Psoas muscle (tissue), 8 donors: ENCODE measurements at places on chromosomes 11 and 22.

DNA sequence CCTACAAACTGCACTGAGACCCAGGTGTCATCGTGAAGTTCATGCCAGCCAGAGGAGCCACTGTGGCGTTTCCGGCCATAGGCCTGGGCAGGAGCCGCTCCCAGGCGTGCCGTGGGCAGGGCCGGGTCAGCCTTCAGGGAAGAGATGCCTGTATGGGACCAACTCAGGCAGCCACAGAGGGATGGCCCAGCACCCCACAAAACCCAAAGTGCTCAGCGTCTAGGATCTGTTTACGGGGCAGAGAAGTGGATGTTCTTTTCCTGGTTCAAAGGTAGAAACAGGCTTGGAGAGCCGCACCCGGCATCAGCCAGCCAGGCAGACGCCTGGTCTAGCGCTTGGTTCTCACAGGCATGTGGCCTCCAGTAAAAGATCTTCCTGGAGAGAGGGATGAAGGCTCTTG is 8.4 kb upstream of the BID start:
- no peak for DNase-seq
- no peaks in the 10 kb centered on the region for H3K27me3 ChIP-seq
- no peak overlapping the region for H3K27ac ChIP-seq
- H3K36me3 ChIP-seq = no peaks in the 10 kb centered on the region

DNA sequence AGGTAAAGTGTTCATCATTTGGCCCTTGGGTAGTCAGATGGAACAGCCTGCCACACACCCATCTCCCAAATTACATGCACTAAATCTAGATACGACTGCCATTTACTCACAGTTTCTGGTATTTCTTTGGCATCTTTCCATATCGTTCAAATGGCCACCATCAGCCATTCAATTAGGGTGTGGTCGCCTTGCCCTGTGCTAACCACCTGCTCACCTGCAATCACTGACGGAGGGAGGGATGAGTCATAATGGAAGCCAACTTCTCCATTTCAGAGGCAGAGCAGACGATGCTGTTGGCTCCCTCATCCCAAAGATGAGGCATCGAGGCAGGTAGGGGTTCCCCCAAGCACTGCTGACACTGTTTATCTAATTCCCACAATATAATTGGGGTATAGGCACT is 14.6 kb downstream of the MS4A6A start:
- H3K27me3 ChIP-seq = no peaks in the 10 kb centered on the region
- H3K4me1 ChIP-seq = no peaks in the 10 kb centered on the region
- H3K27ac ChIP-seq = no peak overlapping the region
- H3K4me3 ChIP-seq = no peak overlapping the region
- H3K36me3 ChIP-seq = no peaks in the 10 kb centered on the region
- DNase-seq = peak; percentile 12

DNA sequence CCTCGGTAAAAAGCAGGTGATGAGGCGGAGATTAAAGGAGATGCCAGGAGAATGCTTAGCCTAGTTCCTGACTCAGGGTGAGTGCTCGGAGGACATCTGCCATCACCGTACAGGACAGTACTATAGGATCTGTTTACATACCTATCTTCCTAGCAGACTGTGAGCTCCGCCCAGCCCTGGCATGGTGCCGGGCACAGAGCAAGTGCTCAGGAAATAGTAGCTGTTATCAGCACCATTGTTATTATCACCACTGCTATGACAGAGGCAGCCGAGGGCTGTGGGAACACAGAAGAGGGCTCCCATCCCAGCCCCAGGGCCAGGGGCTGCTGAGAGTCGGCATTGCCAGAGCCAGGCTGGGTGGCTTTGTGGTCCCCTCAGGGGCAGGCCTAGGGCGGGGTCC is 642 bp upstream of the SEPTIN3 start:
- H3K27ac ChIP-seq = no peak overlapping the region
- no peaks in the 10 kb centered on the region for H3K36me3 ChIP-seq

GRCh38 chr11:129743112-129743815 is 72.4 kb upstream of the TMEM45B start:
- H3K4me1 ChIP-seq = no peaks in the 10 kb centered on the region
- H3K4me3 ChIP-seq = peak overlapping the region; percentile 28
- no peak overlapping the region for H3K27ac ChIP-seq
- H3K36me3 ChIP-seq = no peaks in the 10 kb centered on the region
- DNase-seq = no peak
- peaks cover 6% of the 10 kb centered on the region for H3K27me3 ChIP-seq

GRCh38 chr22:49997251-49997599 is 15.3 kb downstream of the IL17REL start:
- DNase-seq = no peak
- peaks cover 5% of the 10 kb centered on the region for H3K4me1 ChIP-seq
- no peaks in the 10 kb centered on the region for H3K36me3 ChIP-seq
- peaks cover 3% of the 10 kb centered on the region for H3K27me3 ChIP-seq
- H3K4me3 ChIP-seq = no peak overlapping the region

GRCh38 chr11:554428-555226 is 5.9 kb downstream of the LMNTD2 start:
- peaks cover 5% of the 10 kb centered on the region for H3K4me1 ChIP-seq
- H3K27me3 ChIP-seq = peaks cover 64% of the 10 kb centered on the region
- H3K4me3 ChIP-seq = peak overlapping the region; percentile 49
- H3K36me3 ChIP-seq = no peaks in the 10 kb centered on the region
- H3K27ac ChIP-seq = no peak overlapping the region

DNA sequence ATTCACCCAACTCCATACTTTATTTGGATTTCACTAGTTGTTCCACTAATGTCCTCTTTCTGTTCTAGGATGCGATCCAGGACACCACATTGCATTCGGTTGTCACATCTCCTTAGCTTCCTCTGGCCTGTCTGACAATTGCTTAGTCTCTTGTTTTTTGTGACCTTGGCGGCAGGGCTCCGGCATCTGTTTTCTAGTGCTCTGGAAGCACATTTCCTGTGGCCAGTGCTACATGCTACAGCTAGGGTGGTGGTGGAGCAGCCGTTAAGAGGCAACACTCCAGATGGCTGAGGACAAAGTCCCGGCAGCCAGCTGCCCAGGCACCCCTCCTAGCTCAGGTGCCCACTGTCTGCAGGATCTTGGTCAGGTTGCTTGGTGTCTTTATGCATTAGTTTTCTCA is 6.8 kb downstream of the STX3 start:
- H3K27ac ChIP-seq = no peak overlapping the region
- no peaks in the 10 kb centered on the region for H3K27me3 ChIP-seq
- no peaks in the 10 kb centered on the region for H3K36me3 ChIP-seq
- no peak overlapping the region for H3K4me3 ChIP-seq
- peaks cover 16% of the 10 kb centered on the region for H3K4me1 ChIP-seq

DNA sequence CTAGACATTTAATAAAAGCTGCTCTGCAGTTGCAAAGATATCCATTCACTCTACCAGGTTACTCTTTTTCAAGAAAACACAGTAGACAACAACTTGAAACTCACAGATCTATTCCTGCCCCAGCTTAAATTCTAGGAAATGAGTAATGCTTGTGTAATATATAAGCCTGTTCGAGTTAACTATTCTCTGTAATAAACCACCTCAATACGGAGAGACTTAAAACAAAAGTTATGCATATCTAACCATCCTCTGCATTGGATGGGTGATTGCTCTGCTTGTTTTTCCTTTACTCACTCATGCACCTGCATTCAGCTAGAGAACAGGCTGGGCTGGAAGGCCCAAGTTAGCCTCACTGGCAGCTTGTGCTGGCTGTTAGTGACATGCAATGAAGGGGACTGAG is 13.3 kb downstream of the LRRC4C start:
- no peaks in the 10 kb centered on the region for H3K36me3 ChIP-seq
- no peaks in the 10 kb centered on the region for H3K4me1 ChIP-seq
- DNase-seq = no peak
- H3K4me3 ChIP-seq = no peak overlapping the region
- H3K27me3 ChIP-seq = no peaks in the 10 kb centered on the region

GRCh38 chr11:8812438-8812837 is 98.6 kb upstream of the AKIP1 start:
- DNase-seq = peak; percentile 44
- H3K27ac ChIP-seq = peak overlapping the region; percentile 10
- peaks cover 27% of the 10 kb centered on the region for H3K4me1 ChIP-seq
- H3K4me3 ChIP-seq = no peak overlapping the region
- H3K36me3 ChIP-seq = no peaks in the 10 kb centered on the region

GRCh38 chr11:32105871-32106560 is 15.1 kb downstream of the RCN1 start:
- no peak for DNase-seq
- no peaks in the 10 kb centered on the region for H3K4me1 ChIP-seq
- H3K36me3 ChIP-seq = peaks cover 5% of the 10 kb centered on the region

DNA sequence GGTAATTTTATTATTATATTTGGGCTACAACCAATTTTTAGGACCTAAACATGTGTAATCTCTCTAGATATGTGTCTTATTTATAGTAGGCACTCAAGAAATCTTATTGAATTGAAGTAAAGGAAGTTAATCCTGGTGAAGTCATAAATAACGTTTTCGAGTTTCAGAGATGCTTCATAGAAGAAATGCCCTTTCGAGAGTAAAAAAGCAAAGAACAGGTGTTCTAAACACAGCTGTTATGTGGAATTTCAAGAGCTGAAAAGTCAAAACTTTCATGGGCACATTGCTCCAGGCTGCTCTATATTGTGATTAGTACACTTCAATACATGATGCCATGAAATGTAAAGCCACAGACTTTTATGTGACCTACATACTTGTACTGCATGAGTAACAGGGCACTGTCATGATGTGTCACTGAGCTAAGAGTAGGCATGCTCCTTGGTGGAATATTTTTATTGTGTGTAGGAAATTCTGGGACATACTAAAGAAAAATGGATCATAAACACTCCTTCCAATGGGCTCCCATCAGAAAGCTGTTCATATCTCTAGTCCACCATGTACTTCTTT is 7.2 kb upstream of the ELMOD1 start:
- H3K4me1 ChIP-seq = no peaks in the 10 kb centered on the region
- H3K36me3 ChIP-seq = no peaks in the 10 kb centered on the region
- H3K27me3 ChIP-seq = peaks cover 5% of the 10 kb centered on the region
- no peak for DNase-seq
- H3K4me3 ChIP-seq = no peak overlapping the region

- H3K4me3 ChIP-seq = no peak overlapping the region
- no peak for DNase-seq
- H3K27ac ChIP-seq = no peak overlapping the region
- H3K27me3 ChIP-seq = no peaks in the 10 kb centered on the region
These were observed 81.4 kb downstream of the SNX19 start for GRCh38 chr11:130834886-130835285.

- H3K4me1 ChIP-seq = peaks cover 48% of the 10 kb centered on the region
- no peaks in the 10 kb centered on the region for H3K27me3 ChIP-seq
- no peaks in the 10 kb centered on the region for H3K36me3 ChIP-seq
- H3K4me3 ChIP-seq = no peak overlapping the region
- H3K27ac ChIP-seq = peak overlapping the region; percentile 86
- peak; percentile 68 for DNase-seq
These were observed 64.4 kb downstream of the MYH9 start for GRCh38 chr22:36323182-36323854.
